ENCODE measurements at places on chromosomes 4 and X.

- DNase-seq: no peak
These were observed 29.8 kb upstream of the RELL1 start for GRCh38 chr4:37715889-37716402.

DNA sequence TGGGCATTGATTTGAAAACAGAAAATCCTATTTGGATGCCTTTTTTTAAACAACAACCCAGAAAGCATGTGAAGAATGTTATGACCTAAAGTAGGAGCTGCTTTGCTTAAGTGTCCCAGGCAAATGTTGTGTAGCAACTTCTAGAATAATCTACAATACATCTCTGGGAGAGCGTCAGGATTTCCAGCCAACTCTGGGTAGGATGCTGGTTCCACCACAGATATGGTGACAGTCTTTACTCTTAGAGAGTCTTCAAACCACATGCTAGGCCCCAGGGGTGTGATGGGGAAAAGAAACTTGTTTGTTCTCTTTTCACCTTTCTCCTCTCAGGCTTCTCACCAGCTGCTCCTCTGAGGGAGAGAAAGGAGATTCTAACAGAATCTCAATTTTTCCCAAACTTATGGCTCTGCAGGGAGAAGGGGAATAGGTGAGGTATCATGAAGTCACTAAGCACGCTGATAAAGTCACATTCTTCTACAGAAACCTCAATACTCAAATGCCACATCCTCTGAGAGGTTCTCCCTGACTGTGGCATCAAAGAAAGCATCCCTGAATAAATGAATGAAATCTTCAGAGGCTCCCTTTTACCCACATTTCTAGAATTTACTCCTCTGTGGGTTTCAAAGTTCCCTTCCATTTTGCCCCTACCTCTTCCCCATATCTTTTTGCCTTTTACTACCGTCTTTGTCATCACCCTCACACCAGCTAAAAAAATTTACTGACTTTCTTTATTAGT, 171.6 kb upstream of the RAI2 start:
- no peak for DNase-seq

DNA sequence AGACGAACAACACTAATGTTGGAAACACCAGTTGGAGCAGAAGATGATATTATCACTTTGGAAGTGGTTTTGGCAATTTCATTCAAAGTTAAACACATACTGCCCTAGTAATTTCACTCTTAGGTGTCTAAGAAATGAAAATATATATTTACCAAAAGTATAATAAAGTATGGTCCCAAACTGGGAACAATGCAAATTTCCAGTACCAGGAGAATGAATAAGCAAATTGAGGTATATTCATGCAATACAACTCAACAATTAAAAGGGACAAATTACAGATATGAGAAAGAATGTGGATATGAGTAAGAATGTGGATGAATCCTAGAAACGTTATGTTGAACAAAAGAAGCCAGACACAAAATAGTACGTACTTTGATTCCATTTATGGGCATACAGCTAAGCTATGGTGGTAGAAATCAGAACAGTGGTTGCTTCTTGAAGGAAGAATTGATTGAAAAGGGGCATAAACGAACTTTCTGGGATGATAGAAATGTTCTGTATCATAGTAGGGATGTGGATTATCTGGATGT, 10.0 kb downstream of the ELMOD2 start:
- no peak for DNase-seq

DNA sequence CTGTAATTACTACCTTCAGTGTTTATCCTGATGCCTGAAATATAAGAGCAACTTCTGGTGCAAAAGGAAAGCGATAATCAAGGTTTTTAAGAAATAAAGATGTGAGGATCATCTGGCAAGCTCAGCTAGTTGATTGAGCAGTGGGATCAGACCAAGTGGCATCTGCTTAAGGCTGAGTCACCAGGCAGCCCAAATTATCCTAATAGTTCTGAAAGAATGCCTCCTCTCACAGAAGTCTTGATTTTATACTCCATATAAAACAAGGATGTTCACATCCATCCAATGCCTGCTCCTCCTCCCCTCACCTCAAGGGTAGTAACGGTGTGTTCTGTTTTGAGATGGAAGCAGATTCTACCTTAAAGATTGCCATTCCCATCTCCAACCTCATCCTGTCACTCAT, 134.5 kb upstream of the RASGEF1B start:
- no peak for DNase-seq

- no peak for DNase-seq
These were observed 13.3 kb downstream of the SGMS2 start for GRCh38 chr4:107837776-107838618.

- DNase-seq: no peak
These were observed 27.2 kb downstream of the DCK start for GRCh38 chr4:71020611-71021010.

- DNase-seq: no peak
These were observed 68.1 kb downstream of the HPF1 start for GRCh38 chr4:169689681-169690080.

GRCh38 chr4:21819086-21819485, 129.5 kb downstream of the KCNIP4 start:
- DNase-seq: no peak

DNA sequence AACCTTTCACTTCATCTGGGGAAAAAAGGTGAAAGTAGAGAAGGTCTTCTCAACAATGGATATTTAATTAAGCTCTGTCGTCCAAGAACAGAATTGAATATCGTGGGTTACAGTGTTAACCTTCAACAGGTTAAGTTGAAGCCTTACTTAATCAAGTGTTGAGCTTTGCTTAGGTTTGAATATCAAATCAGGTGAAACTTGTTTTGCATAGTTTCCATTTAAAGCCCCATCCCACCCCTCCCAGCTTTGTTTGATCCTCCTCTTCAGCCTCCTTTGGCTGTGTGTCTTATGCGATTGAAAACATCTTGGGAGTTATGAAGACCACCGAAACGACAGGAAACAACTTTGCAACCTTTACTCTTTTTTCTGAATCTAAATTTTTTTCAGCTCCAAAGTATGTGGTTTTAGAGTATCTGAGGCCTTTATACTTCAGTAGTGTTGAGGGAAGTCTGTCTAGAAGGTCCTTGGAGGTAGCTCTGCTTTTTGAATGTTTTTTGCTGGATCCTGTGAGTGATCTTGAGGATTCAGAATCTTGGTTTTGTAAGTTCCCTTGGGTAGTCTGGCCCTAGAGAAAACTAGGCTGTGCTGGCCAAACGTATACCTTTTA, 39.1 kb downstream of the MCUB start:
- no peak for DNase-seq

DNA sequence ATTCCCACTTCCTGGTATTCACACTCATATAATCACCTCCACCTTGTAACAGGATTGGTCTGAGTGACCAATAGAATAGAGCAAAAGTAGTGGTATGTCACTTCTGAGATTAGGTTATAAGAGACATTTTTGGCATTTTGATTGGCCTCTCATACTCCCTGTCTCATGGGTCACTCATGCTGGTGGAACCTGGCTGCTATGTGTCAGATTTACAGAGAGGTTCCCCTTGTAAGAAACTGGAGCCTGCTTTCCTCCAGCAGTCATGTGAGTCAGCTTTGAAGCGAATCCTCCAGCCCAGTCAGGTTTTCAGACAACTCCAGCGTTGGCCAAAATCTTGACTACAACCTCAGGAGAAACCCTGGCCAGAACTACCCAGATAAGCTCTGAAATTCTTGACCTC, 2.6 kb upstream of the OTUD4 start:
- DNase-seq: no peak

DNA sequence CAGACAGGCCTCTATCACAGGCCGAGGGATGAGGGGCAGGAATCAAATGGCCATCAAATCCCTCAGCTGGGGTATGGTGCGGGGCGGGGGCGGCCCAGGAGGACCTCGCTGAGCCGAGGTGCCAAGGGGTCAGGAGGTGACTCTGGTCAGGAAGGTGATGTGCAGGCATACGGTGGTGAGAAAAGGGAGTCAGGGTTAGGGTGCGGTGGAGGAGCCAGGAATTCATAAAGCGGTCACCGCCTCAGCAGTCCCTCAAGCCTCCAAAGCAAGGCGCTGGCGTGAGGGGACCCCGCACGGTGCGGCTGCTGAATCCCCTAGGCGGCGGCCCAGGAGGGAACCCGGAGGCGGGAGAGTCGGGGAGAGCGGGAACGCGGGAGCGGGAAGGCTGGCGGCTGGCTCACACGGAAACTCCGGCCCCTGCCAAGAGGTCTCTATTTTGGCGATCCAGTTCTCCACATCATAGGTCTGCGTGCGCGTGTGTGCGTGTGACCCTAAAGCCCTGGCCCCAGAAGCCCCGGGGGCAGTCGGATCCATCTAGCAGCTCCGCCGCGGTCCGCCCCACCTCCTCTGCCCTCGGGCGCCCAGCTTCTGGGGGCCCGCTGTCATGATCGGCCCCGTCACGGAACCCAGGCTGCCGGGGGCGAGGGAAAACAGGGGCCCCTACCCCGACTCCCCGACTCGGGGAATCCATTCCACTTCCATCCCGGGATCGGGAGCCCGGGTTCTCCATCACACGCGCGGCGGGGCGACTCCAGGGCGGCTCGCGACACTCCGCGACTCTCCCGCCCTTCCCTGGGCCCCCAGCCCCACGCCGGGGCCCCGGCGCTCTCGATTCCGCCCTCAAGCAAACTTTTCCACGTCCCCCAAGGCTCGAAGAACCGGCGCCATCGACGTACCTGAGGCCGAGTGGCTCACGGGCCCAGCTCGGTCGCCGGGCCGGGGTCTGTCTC, 593 bp downstream of the ELF4 start:
- no peak for DNase-seq
